ENCODE measurements at places on chromosomes 16 and 17.

DNA sequence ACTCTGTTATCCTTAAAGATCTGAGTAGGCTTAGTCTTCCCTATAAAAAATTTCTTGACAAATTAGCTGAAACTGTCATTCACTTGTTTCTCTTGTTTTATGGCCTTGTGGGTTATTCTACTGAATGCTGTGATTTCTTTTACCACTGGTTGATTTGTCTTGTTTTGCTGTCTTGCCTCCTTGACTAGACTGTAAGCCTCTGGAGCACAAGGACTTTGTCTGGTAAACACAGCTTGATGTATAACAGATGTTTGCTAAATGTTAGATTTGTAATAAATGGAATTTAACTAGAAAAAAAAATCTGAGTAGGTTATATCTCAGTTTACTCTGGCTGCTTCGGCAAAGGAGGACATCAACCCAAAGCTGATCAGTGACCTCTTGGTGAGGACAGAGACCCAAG is 21.6 kb downstream of the VAC14 start:
- DNase-seq: no peak

- DNase-seq: no peak
Measured at GRCh38 chr16:12674071-12674470, 129.6 kb downstream of the CPPED1 start.

GRCh38 chr17:19728084-19728495 is 11.7 kb upstream of the SLC47A2 start:
- DNase-seq: no peak

DNA sequence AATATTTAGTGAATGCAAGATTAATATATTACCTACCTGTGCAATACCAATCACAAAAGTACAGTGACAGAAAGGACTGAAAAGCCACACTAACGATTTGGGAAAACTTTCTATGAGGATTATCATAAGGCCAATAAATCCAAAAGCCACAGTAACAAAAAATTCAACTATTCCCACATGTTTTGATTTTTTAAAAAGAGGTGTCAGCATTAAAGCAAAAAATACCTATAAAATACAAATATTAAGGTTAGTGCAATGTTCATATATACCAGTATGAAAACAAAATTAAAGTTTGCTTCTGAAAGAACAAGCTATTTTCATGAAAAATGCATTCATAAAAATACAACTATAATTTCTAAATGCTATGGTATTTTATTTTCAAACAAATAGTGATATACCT is 24.3 kb downstream of the ABCA5 start:
- DNase-seq: no peak

GRCh38 chr17:28043741-28044140 is 1.3 kb downstream of the NLK start:
- no peak for DNase-seq

DNA sequence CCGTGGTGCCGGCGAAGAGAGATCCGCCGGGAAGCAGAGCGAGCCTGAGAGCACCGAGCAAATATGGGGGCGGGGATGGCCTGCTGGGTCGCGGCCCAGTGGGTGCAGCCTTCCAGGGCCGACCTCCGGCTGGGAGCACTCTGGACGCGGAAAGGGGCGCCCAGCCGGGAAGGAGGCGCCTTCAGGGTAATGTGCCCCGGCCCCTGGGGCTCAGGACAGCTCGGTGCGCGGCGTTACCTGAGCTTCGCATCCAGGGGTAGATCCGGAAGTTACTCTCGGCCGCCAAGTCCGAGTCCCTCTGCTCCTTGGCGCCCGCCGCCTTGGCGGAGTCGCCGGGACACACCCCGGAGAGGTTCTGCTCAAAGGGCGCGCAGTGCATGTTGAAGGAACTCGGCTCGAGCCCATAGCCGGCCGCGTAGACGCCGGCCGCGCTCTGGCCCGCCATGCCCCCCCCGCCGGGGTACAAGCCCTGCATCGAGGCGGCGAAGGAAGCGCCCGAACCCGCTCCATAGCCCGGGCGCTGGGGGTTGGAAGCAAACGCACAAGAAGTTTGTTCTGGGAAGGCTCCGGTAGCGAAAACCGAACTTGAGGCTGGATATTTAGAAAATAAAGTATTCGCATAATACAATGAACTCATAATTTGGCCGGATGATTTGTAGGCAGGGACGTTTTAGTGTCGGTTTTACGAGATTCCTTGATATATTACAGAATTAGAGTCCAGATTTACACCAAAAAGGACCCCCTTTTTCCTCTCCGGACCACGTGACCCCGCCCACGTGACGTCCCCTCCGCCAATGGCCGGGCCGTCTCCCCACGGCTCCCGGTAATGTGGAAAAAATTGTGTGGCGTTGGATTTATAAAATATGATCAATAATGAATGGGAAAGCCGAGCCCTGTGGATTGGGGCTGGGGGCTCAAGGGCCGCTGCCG is at the start of gene HOXB7:
HOXB7 (minus strand) TSS at position 736 of the 930 bp plus-strand sequence; CDS start at position 637, 99 bp downstream.
- DNase-seq: peak; percentile 45

DNA sequence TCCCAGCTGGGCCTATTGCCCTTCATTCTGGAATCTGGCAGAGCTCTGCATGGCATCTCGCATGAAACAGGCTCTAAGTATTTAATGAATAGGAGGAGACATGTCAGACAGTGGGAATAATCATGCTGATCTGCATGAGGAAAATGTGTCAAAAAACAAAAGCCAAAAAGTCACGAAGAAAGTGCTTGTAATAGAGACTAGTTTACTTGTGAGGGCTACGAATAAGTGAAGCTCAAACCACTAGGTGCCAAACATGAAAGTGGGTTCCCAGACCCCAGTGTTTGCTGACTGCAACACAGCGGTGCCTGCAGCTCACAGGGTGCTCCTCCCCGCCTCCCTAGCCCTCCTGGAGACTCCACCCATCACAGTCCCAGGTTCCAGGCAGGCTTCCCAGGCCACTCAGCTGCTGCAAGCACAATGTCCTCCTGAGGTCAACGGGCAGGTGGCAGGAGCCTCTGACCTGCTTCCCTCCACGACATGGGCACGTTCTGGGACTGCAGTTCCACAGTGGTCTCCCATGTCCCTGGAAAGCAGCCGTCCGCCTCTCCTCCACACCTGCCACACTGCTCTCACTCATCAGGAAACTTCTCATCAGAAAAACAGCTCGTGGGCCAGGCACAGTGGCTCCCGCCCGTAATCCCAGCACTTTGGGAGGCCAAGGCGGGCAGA is 96.5 kb downstream of the ANKRD11 start:
- DNase-seq: no peak

DNA sequence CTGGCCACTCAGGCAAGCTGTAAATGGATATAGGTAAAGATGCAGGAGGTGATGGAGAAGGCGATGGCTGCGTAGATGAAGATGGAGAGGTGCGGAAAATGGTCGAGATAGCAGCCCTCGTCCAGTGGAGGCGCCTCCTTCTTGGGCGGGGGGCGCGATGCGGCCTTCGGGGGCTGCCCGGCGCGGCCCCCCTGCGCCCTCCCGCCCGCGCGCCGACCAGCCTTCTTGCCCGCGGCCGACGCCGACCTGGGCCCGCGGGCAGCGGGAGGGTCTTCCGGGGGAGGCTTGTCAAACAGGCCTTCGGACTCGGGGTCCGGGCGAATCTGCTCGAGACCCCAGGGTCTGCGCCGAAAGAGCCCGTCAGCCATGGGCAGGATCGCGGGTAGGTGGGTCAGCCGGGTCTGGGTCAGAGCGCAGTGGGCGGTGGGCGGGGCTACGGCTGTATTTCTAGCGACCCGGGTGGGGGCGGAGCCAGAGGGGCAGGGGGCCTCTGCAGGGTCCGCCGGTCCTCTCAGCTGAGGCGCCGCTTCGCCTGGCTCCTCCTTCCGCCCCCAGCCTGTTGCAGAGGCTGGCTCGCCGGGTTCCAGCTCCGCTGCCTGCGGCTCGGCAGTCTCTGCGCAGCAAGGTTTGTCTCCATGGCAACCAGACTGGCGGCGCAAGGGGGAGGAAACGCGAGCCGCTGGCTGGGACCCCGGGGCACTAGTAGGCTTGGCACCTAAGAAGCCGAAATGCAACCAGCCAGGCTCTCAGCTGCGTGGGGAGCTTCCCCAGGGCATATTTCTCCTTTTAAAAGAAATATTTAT is 14.4 kb downstream of the MIS12 start:
- peak; percentile 58 for DNase-seq

Measured in activated CD8-positive, alpha-beta memory T cell treated with anti-CD3 and anti-CD28 coated beads for 48 hours (primary cell).